ENCODE measurements at places on chromosomes 13 and 19.

DNA sequence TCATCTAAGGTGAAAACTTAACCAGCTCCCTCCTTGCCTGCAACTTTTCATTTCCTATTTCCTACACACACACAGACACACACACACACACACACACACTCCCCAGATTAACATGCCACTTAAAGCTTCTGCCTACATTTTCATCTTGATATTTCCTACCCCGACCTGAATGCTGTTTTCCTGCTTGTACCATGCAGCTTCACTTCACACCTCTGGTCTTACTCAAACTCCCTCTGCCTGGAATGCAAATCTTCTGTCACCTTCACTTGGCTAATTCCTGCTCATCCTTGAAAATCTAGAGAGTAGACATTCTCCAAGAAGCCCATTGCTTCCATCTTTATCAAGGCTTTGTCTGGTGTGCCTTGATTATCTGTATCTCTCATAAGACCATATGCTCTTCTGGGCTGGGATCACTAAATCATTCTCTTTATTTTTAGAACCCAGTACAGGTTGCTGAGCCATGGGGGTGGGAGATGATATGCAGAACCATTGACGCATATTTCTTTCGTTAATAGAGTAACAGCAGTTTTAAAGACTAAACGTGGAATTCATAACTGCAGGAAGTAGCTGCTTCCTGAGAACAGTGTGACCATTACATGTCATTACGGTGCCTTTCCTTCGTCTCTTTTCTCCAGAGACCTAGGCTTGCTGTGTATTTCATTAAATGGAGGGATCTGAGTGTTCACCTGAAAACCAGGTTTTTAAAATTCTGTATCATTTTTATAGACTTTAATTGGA, 37.7 kb downstream of the CNMD start:
- no peak for DNase-seq

DNA sequence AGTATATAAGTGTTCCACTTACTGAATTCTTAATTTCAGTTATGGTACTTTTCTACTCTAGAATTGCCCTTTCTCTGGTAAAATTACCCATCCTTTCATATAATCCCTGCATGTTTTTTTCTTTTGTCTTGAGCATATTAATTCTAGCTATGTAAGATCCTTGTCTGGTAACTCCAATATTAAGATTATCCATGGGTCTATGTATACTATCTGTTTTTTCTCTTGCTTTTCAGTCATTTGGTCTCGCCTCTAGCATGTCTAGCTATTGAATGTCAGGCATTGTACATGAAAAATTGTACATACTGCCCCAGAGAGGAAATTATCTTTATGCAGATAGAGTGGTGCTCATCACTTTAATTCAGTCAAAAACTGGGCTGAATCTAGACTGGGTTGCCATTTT, 50.4 kb upstream of the CALM3 start:
- no peak for DNase-seq

- DNase-seq = no peak
Measured at GRCh38 chr13:96821381-96821780, 172.9 kb downstream of the OXGR1 start.

- no peak for DNase-seq
Measured at GRCh38 chr19:23822735-23823134, 64.0 kb upstream of the ZNF681 start.

DNA sequence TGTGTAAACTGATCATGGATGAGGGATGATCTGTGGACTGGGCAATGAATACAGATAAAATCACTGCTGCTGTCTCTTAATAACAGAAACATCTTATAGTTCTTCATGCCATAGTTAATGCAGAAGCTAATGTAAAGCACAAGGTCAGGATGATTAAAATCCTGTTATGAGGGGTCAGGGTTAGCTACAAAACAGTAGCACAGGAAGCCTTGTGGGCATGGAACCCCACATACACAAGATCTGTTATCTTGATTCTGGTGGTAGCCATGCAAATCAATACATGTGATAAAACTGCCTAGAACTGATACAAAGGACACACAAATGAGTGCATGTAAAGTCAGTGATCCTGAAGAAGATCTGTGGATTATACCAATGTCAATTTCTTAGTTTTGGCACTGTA, 96.4 kb downstream of the KLF12 start:
- peak; percentile 19 for DNase-seq

DNA sequence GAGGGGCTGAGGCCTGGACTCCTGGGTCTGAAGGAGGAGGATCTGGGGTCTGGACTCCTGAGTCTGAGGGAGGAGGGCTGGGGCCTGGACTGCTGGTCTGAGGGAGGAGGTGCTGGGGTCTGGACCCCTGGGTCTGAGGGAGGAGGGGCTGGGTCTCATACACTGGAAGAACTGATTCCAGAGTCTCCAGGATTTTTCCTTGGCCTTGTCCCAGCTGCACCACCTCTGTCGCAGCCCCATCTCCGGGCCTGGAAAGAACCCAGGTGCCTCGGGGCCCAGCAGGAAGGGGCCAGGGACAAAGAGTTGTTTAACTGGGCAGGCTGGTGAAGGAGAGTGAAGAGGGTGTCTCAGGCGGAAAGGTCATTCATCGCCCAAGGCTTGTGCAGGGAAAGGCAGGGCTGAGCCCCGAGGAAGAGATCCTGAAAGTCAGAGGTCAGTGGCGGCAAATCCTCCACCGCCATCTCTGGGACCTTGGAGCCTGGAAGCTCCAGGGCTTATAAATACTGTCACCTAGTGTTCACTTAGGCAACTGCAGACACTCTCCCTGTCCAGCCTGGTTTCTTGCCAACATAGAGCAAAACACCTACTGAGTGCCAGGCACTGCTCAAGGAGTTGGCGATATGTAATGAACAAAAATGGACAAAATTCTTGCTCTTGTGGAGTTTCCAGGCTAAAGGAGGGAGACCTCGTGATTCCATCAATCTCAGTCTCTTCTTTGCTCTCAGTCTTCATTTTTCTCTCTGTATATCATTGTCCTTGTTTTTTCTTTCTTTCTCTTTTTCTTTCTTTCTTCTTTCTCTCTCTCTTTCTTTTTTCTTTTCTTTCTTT, 4.4 kb upstream of the KCNN4 start:
- DNase-seq = peak; percentile 76

DNA sequence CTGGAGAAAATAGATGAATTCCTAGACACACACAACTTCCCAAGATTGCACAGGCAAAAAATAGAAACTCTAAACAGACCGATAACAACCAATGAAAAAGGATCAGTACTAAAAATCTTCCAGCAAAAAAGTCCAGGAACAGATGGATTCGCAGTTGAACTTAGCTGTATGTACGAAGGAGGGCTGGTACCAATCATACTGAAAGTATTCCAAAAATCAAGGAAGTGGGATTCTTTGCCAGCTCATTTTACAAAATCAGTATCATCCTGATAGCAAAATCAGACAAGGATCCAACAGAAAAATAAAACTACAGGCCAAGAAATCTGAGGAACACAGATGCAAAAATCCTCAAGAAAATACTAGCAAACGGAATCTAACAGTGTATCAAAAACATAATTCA, 6.5 kb upstream of the LILRB2 start:
- no peak for DNase-seq

DNA sequence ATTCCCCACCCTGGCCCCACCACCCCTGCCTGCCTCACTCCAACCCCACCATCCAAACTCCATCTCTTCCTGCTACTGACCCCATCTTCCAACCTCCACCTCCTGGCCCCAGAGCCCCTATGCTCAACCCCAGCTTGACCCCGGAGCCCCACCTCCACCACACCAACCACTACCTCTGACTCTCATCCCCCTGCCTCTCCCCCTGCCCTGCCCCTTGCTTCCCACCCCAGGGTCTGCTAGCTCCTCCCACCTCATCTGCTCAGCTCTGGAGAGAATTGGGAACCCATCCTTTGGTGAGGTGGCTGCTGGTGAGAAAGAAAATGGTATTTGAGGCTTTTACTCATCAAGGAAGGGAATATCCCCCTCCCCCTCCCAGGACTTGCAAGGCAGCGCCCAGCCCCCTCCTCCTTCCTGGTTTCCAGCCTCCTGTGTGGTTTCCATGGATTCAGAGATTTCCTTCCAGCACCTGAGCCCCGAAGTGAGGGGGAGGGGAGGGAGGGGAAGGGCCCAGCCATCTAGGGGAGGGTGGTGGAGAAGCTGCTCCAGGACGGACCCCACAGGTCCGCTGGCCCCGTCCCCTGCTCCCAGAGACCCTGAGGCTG, 11.4 kb upstream of the PEPD start:
- DNase-seq = no peak

DNA sequence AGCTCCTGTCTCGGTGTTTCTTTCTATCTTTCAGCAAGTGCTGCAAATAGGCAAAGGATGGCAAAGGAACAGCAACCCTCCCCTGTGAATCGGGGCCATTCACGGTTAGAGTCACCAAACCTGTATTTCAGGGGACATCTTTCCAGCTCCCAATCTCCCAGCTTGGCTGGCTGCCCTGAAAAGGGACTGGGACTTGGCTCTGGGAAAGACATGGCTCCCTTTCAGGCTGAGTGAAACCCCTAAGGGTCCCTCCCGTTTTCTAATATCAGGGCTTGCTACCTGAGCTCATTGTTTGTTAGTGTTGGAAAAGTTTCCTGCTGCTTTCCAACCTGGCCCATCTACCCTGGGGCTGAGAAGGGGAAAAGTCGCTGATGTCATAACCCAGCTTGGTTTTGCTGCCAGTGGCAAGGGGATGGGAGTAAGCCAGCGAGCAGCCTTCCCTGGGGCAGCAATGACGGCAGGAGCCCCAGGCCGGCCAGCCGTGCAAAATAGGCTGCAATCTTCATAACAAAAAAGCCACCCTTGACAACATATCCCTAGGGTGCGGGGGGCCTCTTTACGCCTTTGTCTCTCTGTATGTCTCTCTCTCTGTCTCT, 29.9 kb downstream of the SERP2 start:
- no peak for DNase-seq

- DNase-seq = peak; percentile 40
Measured at GRCh38 chr19:37251308-37252229, 33.6 kb downstream of the ZNF383 start.

DNA sequence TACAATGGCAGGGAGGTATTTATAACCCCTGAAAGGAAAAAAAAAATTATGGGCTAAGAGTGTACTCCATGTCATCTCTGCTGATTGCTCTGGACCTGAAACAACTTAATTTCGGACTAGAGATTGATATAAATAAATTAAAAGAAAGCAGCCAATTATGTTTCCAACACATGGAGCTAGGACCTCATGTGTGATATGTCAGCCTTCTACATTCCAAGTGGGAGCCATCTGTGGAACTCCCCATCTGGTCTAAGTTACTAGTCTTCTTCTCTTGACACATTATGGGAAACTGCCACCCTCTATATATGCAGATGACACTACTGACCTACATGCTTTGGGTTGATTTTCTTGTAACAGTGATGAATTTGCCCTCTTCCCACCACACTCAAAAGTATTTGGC, 86.1 kb downstream of the FLT1 start:
- DNase-seq = no peak

- DNase-seq = no peak
Measured at GRCh38 chr13:41660411-41660810, 203.1 kb downstream of the RGCC start.

DNA sequence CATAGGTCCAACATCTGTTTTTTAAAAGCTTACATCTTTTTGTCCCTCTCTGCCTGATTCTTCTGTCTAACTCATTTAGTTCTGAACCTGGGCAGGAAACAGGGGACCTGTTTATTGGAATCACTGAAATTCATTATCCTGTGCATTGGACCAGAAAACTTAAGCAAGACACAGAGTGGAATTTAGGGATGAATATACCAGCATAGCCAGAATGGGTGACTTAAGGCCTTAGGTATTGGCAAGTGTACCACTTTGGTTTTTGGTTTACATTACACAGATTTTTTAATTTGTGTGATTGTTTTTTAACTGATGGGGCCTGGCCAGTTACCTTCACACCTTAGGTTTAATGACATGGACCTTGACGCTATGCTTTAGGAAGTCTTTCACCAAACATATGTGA, 232.5 kb downstream of the GPC5 start:
- DNase-seq = no peak

- no peak for DNase-seq
Measured at GRCh38 chr19:41325947-41326706, 16.2 kb downstream of the CCDC97 start.

DNA sequence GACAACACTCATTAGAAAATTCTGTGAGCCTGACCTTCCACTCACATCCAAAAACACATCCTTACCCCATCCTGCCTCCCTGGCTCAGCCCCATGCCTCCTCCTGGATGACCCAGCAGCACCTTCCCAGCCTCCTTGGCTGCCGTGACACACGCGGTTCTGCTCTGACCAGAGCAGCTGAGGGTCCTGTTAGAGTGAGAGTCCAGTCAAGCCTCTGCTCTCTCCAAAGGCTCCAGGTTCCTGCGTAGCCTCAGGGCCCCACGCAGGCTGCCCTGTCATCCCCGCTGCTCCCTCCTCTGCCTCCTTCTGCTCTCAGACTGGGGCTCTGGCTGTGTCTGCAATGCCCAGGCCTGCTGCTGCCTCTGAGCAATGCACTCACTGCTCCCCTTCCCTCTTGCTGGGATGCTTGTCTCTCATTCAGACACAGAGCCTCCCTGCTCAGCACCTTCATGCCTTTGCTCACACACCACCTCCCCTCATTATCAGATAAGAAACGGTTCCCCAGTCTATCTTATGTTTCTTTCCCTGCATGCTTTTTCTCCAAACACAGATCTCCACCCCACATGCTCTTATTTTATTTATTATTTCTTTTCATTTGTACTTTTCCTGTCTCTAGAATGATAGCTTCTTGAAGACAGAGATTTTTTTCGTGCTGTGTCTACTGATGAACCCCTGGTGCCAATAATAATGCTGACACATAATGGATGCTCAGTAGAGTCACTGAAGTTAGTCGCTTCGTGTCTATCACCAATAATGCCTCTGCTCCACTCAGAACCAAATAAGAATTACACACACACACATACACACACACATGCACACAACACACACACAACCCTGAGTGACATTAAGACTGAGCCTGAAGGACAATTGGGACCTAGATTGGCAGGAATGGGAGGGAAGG, 10.2 kb upstream of the SIGLEC6 start:
- no peak for DNase-seq

GRCh38 chr13:50388481-50388880, 373.2 kb downstream of the KCNRG start:
- no peak for DNase-seq

- no peak for DNase-seq
Measured at GRCh38 chr13:79867254-79867653, 386.3 kb downstream of the NDFIP2 start.

DNA sequence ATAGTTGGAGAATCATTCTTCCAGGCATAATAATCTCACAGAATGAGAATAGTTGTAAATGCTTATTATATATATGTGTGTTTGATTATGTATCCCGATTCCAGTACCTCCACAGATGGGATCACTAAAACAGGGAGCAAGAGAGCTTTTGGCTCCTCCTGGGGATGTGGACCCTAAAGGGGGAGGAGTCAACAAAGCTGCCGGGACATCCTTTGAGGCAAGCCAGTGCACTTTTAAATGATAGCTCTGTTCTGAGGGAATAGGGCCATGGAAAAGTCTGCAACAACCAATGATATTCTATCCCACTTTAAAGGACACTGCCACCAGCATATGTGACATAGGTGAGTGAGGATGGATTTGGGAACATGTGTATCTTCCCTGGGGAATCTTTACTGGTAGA, 40.8 kb downstream of the SLITRK5 start:
- DNase-seq = no peak

GRCh38 chr19:35155441-35155840, 906 bp downstream of the FXYD5 start:
- DNase-seq = no peak

GRCh38 chr13:76245920-76246319, 609.8 kb downstream of the LMO7 start:
- DNase-seq = no peak

Data from CD4-positive, alpha-beta T cell treated with Interleukin-2 at 100 ng/mL for 4 hours (primary cell).